Suppressor macrophage treated with lipopolysaccharide for 1 hour (primary cell): ENCODE measurements at places on chromosomes 1 and 21.
A peak's percentile ranks its signal among the peaks of the same experiment; 100 is the strongest.

GRCh38 chr21:38773099-38774061 is 32.3 kb upstream of the ETS2 start:
- peak; percentile 70 for DNase-seq

DNA sequence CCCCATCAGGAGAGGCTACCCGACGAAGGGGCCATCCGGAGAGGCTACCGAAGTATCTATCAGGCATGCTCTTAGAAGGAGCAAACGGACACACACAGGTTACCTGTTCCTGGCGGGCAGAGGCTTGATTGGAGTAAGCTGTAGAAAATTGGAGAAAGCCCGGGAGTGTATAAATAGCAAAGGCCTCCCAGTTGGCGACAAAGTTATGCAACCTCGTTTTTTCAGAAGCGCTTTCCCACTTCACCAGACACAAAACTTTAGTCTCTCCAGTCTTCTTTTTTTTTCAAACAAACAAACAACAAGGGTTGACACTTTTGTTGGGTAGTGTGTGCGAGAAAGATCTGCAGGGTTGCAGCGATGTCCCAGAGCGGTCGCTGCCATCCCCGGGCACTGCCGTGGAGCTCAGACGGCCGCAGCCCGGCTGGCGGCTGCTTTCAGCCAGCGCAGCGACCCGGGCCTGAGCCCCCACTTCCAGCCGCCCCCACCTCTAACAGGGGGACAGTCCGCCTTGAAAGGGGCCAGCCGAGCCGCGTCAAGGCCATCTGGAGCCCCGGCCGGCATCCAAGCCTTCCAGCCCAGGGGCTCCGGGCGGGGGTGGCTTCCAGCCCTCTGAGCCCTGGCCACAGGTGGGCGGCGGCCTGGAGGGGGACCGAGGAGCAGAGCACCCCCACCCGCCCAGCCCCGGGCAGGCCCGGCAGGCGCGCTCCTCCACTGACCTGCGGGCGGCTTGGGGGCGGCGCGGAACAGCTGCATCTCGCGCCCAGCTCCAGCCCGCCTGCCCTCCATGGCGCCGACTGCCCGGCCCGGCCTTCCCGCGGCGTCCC is 616 bp downstream of the MCOLN3 start:
- DNase-seq: no peak

DNA sequence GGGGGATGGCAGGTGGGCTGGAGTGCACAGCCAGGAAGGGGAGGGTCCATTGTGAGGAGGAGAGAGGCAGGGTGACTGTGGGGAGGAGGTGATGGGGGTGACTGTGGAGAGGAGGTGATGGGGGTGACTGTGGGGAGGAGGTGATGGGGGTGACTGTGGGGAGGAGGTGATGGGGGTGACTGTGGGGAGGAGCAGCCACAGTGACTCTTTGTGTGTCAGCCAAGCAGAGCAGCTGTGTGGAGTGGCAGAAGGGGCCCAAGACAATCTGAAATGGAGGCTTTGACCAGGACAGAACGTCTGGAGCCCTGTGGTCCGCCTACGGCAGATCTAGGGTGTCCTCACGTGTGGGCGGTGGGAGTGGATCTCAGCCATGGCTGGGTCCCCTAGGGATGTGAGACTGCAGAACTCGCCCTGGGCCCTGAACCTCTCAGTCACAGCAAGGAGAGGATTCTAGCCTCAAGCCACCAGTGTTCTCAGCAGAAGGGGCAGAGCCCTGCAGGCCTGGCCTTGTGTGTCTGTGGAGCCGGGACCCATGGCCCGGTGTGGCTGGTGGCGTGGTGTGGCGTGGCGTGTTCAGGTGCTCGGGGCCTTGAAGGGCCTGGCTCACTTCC is 81.5 kb downstream of the OBSCN start:
- DNase-seq: no peak

DNA sequence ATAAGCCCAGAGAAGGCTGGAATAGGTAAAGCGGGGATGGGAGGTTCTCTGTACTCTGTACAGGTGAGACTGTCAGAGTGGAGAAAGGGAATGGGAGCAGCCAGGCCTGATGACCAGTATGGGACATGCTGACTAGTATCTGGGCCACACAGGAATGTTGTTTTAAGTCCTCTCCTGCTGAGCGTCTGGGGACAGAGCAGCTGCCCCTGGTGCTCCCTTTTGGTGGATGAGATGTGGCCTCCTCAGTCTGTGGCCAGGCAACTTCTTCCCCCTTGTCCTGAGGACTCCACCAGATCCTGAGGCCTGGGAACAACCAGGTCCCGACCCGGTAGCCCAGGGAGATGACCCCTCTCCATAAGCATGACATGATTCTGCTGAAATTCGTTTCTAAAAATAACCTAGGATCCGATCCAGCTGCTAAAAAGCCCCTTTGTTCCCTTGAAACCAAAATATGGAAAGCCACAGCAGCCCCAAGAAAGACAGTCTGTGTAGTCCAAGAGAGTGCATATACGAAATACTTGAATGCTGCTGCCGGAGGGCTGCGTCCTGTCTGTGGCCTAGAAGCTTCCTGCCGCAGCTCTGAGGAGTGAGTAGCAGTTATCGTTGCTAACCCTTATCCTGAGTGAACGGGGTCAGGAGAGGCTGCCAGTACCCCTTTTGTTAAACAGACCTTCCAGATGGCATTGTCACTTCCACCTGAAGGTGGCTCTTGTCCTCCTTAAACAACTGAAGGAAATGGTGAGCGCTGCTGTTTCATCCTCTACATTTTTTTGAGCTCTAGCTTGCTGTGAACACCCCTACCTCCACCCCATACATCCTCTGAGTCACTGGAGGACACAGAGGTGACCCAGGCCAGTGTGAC is 47.1 kb downstream of the ATP2B4 start:
- DNase-seq: peak; percentile 73
